Effector memory CD4-positive, alpha-beta T cell (primary cell): ENCODE measurements at places on chromosomes 16 and 17.

- H3K27me3 ChIP-seq = no peaks in the 10 kb centered on the region
- H3K36me3 ChIP-seq = peaks cover 11% of the 10 kb centered on the region
- H3K4me1 ChIP-seq = peaks cover 11% of the 10 kb centered on the region
- no peak within 1 kb of the TSS for H3K4me3 ChIP-seq
Observed at GRCh38 chr16:630815-631405, at the start of gene WFIKKN1. TSS of gene WFIKKN1 (plus strand) at chr16:630985. CDS start at chr16:631254, 269 bp downstream.

DNA sequence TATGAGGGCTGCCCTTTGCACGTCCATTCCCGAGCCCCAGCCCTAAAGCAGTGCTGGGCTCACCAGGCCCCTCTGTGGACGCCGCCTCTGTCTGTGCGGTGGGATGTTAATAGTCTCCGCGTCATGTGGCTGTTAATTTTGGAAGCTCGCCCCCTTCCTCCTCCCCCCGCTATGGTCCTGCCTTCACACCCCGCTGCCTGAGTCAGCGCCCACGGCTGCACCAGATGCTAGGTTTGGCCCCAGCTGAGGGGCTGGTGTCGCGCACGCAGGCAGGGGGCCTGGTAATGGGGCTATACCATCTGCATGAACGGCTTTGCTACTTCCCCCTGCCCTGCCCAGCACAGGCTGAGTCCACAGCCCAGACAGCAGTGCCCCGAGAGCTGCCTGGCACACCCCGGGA is 4.1 kb upstream of the SSTR5 start:
- H3K27me3 ChIP-seq = peaks cover 33% of the 10 kb centered on the region
- H3K4me3 ChIP-seq = no peak overlapping the region
- no peak overlapping the region for H3K27ac ChIP-seq
- no peaks in the 10 kb centered on the region for H3K36me3 ChIP-seq
- no peaks in the 10 kb centered on the region for H3K4me1 ChIP-seq
- DNase-seq = no peak

GRCh38 chr16:53827741-53828140 is 123.8 kb downstream of the FTO start:
- peaks cover 2% of the 10 kb centered on the region for H3K4me1 ChIP-seq
- no peak overlapping the region for H3K27ac ChIP-seq
- H3K4me3 ChIP-seq = no peak overlapping the region

- no peak for DNase-seq
- no peak within 1 kb of the TSS for H3K27ac ChIP-seq
Observed at GRCh38 chr17:80169784-80170500, at the start of gene CARD14. TSS of gene CARD14 (plus strand) at chr17:80170030. CDS start at chr17:80181439, 11,409 bp downstream.

DNA sequence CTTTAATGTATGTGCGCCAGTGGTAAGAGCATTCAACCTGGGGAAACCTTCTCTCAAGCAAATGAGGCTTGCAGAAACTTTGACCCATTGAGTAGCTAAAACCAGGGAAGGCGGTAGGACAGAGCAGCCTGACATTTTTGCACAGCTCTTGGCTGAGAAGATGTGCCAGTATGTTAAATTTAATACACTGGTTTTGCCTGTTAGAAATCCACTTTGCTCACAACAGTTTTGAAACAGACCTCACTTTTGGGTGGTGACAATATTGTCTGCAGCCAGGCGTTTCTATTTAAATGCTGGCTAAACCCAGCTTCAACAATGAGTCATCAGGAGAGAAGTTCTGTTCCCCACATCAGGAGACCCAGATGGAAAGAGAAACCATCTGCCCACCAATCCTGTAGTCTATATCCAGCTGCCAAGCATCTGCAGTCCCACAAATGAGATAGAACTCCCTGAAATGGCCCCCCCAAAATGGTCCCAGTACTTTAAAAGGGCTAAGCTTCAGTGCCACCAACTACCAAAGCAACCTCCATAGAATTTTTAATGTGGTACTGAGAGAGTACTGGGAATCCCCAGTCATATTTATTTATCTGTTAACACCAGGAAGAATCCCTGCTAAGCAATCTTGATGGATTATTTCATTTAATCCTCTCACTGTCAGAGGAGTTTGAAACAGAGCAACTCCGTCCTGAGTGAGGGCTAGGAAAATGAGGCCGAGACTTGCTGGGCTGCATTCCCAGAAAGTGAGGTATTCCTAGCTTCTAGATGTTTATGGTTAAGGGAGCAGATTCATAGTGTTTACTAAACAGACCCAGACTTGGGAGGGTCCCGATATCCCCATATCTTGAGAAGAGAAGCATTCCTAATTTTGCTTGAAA is 29.0 kb upstream of the CLEC3A start:
- H3K27me3 ChIP-seq = no peaks in the 10 kb centered on the region
- no peaks in the 10 kb centered on the region for H3K36me3 ChIP-seq
- no peak for DNase-seq
- H3K4me3 ChIP-seq = no peak overlapping the region
- no peak overlapping the region for H3K27ac ChIP-seq

- no peak for DNase-seq
- peaks cover 12% of the 10 kb centered on the region for H3K27me3 ChIP-seq
- peaks cover 23% of the 10 kb centered on the region for H3K4me1 ChIP-seq
- H3K27ac ChIP-seq = no peak within 1 kb of the TSS
- H3K4me3 ChIP-seq = peak within 1 kb of the TSS; percentile 50
- peaks cover 5% of the 10 kb centered on the region for H3K36me3 ChIP-seq
Observed at GRCh38 chr16:69105501-69106361, at the start of gene HAS3. TSS of gene HAS3 (plus strand) at chr16:69105653. CDS start at chr16:69109396, 3,743 bp downstream.
